ENCODE measurements at places on chromosomes 7 and 10. TPM values are rescaled to one million over a fixed set of nuclear protein-coding genes. Genes with fewer than 3 reads are reported as not detected.
A peak's percentile ranks its signal among the peaks of the same experiment; 100 is the strongest.

GRCh38 chr10:23368816-23369640 lies 24.4 kb upstream of the C10orf67 start:
- no peak overlapping the region for H3K4me3 ChIP-seq
- no peaks in the 10 kb centered on the region for H3K4me1 ChIP-seq
- H3K36me3 ChIP-seq: no peaks in the 10 kb centered on the region

DNA sequence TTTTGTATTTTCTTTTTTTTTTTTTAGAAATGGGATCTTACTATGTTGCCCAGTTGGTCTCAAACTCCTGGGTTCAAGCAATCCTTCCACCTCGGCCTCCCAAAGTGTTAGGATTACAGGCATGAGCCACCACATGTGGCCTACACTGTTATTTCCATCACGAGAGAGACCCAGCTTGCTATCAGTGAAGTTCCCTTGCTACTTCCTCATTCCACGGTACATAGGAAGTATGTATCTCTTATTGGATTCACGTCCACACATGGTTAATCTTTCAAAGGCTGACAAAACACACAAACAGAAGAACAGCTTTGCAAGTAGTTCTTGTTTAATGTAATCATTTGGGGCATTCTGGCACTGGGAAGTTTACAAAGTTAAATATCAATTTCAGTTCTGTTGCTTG lies 50.9 kb downstream of the DCLRE1A start:
- peak overlapping the region; percentile 31 for H3K27ac ChIP-seq
- no peak for DNase-seq

DNA sequence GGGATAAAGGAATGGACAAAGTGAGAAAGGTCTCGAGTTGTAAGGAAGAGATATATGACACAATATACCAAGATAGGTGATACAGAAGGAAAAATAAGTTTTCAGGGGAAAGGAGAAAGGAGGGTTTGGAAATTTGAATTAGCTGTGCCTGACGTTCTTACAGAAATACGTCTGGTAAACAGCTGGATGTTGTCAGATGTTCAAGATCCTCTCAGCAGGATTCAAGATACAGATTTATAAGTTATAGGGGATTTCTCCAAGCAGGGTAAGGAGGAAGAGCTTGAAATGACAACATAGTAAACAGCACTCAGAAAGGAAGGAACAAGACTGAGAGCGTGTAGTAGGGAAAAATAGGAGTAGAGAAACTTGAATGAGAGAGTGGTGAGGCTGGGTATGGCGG lies 1184.1 kb downstream of the TYW1 start:
- no peak overlapping the region for H3K27ac ChIP-seq
- peaks cover 7% of the 10 kb centered on the region for H3K27me3 ChIP-seq
- no peak overlapping the region for H3K4me3 ChIP-seq
- H3K4me1 ChIP-seq: no peaks in the 10 kb centered on the region
- no peaks in the 10 kb centered on the region for H3K36me3 ChIP-seq

DNA sequence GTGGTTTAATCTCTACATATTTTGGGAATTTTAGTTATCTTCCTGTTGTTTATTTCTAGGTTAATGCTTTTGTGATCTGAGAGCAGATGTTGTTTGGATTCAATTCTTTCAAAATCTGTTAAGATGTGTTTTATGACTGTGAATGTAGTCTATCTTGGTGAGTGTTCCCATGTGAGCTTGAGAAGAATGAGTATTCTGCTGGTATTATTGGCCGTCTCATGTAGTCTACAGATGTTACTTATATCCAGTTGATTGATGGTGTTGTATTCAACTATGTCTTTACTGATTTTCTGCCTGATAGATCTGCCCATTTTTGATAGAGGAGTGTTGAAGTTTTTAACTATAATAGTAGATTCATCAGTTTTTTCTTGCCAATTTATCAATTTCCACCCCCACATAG lies 141.4 kb upstream of the FOXP2 start:
- no peaks in the 10 kb centered on the region for H3K36me3 ChIP-seq
- H3K4me3 ChIP-seq: no peak overlapping the region
- peaks cover 17% of the 10 kb centered on the region for H3K4me1 ChIP-seq
- DNase-seq: no peak
- H3K27ac ChIP-seq: no peak overlapping the region

GRCh38 chr7:120760851-120761250 lies 97.1 kb downstream of the TSPAN12 start:
- no peaks in the 10 kb centered on the region for H3K36me3 ChIP-seq
- peaks cover 2% of the 10 kb centered on the region for H3K27me3 ChIP-seq
- no peak overlapping the region for H3K27ac ChIP-seq
- no peak for DNase-seq
- H3K4me1 ChIP-seq: no peaks in the 10 kb centered on the region
- H3K4me3 ChIP-seq: no peak overlapping the region

DNA sequence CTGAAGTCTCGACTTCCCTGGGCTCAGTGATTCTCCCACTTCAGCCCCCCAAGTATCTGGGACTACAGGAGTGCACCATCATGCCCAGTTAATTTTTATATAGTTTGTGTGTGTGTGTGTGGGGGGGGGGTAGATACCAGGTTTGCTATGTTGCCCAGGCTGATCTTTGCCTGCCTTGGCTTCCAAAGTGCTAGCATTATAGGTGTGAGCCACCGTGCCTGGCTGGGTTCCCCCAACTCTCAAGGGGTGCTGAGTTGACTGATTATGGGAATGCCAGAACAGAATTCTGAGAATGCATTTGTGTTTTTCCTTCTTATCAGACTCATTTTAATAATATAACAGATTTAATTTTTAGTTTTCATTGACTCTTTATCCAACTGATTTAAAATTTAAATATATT lies 19.5 kb downstream of the RPA3 start:
- H3K4me1 ChIP-seq: peaks cover 31% of the 10 kb centered on the region
- no peak for DNase-seq
- no peaks in the 10 kb centered on the region for H3K27me3 ChIP-seq
- peaks cover 3% of the 10 kb centered on the region for H3K36me3 ChIP-seq
- H3K4me3 ChIP-seq: no peak overlapping the region

- no peak overlapping the region for H3K4me3 ChIP-seq
- H3K27ac ChIP-seq: no peak overlapping the region
- H3K36me3 ChIP-seq: peaks cover 15% of the 10 kb centered on the region
- H3K27me3 ChIP-seq: no peaks in the 10 kb centered on the region
Observed at GRCh38 chr7:135205850-135206249, 5.5 kb downstream of the WDR91 start.

DNA sequence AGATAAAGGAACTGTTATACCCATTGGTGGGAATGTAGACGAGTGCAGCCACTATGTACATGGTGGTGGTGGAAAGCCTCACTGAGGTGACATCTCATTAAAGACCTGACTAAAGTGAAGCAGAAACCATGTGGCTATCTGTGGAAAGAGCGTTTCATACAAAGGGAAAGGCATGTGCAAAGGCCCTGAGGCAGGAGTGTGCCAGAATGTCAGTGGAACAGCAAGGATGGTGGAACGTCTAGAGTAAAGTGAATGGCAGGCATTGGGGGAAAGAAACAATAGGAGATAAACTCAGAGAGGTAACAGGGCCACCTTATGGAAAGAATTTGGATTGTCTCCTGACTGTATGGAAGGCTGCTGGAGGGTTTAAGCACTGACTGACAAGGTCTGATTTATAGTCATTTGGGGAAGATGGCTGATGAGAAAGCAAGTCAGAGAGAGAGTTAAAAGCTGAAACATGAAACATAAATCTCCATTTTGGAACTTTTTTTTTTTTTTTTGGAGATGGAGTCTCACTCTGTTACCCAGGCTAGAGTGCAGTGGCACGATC lies 245.7 kb downstream of the STK31 start:
- peaks cover 11% of the 10 kb centered on the region for H3K4me1 ChIP-seq
- DNase-seq: no peak
- no peak overlapping the region for H3K27ac ChIP-seq

- no peak for DNase-seq
- H3K4me1 ChIP-seq: no peaks in the 10 kb centered on the region
- no peak overlapping the region for H3K27ac ChIP-seq
- H3K4me3 ChIP-seq: no peak overlapping the region
Observed at GRCh38 chr7:157775560-157776332, 438.9 kb downstream of the DNAJB6 start.

DNA sequence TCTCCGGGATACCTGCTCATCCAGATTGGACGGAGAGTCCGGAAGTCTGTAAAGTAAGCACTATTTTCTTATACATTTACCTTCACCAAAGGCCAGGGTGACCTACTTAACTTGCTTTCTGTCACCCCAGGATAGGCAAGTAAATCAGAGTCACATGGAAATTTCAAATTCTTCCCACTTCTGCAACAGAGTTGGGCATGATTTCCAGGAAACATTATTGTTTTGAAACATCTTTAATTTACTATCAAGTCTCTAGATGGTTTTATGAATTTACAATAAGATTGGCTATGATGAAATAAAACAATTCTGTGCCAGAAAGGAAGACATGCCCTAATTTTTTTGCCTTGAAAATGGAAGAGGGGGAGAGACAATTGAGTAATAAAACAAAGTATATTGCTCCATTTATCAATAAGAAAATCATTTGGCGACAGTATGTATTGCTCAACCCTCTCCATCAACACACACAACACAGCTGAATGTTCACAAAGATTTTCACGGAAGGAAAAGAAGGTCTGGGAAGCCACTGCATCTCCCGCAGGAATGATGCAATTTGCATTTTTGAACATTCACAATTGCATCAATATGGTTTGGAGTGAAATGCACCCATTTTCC lies 702.8 kb downstream of the PARD3 start:
- no peak for DNase-seq
- H3K4me1 ChIP-seq: peaks cover 13% of the 10 kb centered on the region
- H3K36me3 ChIP-seq: peaks cover 22% of the 10 kb centered on the region
- H3K4me3 ChIP-seq: no peak overlapping the region
- H3K27ac ChIP-seq: no peak overlapping the region

DNA sequence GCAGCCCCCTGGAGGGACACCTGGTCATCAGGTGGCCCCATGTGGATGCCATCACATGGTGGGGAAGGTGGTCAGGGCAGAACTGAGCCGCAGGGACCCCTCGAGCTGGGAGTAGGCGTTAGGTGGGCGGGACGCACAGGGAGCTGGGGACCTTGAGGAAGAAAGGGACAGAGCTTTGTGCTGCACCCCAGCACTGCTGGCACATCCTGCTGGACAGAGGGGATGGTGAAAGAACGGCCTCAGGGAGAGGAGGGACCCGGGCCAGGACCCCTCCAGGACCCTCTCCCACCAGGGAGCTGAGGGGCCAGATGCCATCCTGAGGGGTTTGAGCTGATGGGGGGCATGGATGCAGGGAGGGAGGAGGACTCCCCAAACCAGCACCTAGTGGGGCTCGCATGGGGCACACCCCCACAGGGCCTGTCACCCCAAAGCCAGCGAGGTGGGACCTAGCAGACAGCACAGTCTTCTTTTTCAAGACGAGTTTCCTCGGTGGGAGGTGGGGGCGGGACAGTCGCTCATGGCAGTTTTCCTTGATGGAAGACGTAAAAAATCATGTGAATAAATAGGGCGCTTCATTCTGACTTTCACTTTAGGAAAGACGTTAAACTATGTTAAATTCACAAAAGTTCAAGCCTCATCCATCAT lies 43.3 kb downstream of the STK32C start:
- DNase-seq: no peak
- H3K4me3 ChIP-seq: no peak overlapping the region
- peaks cover 20% of the 10 kb centered on the region for H3K27me3 ChIP-seq
- H3K36me3 ChIP-seq: no peaks in the 10 kb centered on the region

DNA sequence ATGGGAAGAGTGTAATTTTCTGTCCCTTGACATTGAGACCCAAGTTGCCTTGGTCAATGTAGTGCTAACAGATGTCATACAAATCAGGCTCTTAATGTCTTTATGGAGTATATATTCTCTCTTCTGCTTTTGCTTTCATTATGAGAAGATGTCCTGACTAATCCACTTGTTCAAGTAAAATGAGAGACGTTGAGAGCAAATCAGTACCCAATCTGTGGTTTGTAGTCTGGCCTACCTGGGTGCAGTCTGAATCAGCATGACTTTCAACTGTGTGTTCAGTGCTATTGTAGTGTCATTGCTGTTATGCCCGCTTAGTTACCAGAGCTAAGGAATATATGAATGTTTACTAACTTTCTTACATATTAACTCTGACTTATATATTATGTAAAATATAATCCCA lies 612.4 kb downstream of the ANKRD7 start:
- H3K4me1 ChIP-seq: no peaks in the 10 kb centered on the region
- no peaks in the 10 kb centered on the region for H3K27me3 ChIP-seq
- DNase-seq: no peak
- no peak overlapping the region for H3K27ac ChIP-seq
- no peaks in the 10 kb centered on the region for H3K36me3 ChIP-seq
- no peak overlapping the region for H3K4me3 ChIP-seq

- no peak overlapping the region for H3K4me3 ChIP-seq
- no peaks in the 10 kb centered on the region for H3K27me3 ChIP-seq
- H3K4me1 ChIP-seq: no peaks in the 10 kb centered on the region
- DNase-seq: no peak
- no peaks in the 10 kb centered on the region for H3K36me3 ChIP-seq
Observed at GRCh38 chr7:80593869-80594586, 44.4 kb upstream of the CD36 start.

GRCh38 chr7:70580161-70580560 lies 551.8 kb upstream of the GALNT17 start:
- no peak for DNase-seq
- H3K4me3 ChIP-seq: no peak overlapping the region
- peaks cover 7% of the 10 kb centered on the region for H3K36me3 ChIP-seq
- H3K4me1 ChIP-seq: peaks cover 25% of the 10 kb centered on the region

- peaks cover 3% of the 10 kb centered on the region for H3K27me3 ChIP-seq
- no peaks in the 10 kb centered on the region for H3K36me3 ChIP-seq
- no peaks in the 10 kb centered on the region for H3K4me1 ChIP-seq
- no peak for DNase-seq
- H3K4me3 ChIP-seq: no peak overlapping the region
Observed at GRCh38 chr7:106744563-106745091, 83.7 kb upstream of the CCDC71L start.

DNA sequence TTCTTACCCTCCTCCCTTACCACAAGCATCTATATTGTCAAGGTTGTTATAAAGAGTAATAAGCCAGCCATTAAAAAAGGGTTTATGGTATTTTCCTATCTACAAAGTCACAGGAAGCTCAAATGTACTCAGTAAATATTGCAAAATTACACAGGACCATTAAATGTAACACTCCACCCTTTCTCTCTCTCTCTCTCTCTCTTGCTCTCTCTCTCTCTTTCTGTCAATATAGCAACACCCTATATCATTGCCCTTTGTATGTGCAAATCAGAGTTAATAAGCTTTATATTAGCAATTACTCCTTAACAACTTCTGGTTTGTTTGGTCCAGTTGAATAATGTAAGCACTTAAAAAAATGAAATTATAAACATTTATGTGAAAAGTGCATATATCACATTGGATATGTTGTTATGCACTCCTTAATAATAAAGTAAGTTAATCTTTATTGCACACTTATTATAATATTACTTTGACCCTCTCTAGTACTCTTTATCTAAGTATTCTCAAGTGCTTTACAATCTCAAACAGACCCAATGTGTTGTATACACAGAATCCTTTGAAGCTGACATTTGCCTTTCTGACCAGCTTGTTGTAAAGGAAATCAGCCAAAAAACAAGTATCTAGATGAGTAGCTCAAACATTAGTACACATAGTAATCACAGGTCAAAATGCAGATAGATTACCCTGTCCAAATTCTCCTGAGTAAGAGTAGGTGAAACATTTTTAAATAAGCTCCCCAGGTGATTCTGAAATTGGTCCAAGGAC lies 93.2 kb downstream of the CFTR start:
- peaks cover 24% of the 10 kb centered on the region for H3K27me3 ChIP-seq
- H3K4me1 ChIP-seq: peaks cover 9% of the 10 kb centered on the region
- no peak overlapping the region for H3K27ac ChIP-seq
- no peak overlapping the region for H3K4me3 ChIP-seq
- DNase-seq: no peak

The MYO1G gene
- 0.67 TPM for total RNA-seq

The NPY gene
- 1.1 TPM for total RNA-seq

The PNLIPRP3 gene
- not detected for total RNA-seq

The VOPP1 gene
- 45.6 TPM for total RNA-seq

The TUBAL3 gene
- not detected for total RNA-seq

The SLC16A9 gene
- 13.7 TPM for total RNA-seq

The OGDHL gene
- total RNA-seq: 11.7 TPM

The HOXA3 gene
- total RNA-seq: 85.5 TPM

Data from progenitor cell of endocrine pancreas (in vitro differentiated cells).